ENCODE measurements at places on chromosomes 7 and 10.
A peak's percentile ranks its signal among the peaks of the same experiment; 100 is the strongest.

- no peak for DNase-seq
Measured at GRCh38 chr7:30347226-30348082, 63.1 kb downstream of the ZNRF2 start.

GRCh38 chr7:44111761-44112160 is 7.6 kb downstream of the AEBP1 start:
- DNase-seq, result no peak

- DNase-seq, result no peak
Measured at GRCh38 chr7:16172366-16172765, 249.0 kb downstream of the CRPPA start.

- DNase-seq, result peak; percentile 16
Measured at GRCh38 chr10:31134311-31134952, 102.8 kb upstream of the ZNF438 start.

GRCh38 chr10:127815147-127815546 is 77.6 kb downstream of the CLRN3 start:
- DNase-seq, result no peak

DNA sequence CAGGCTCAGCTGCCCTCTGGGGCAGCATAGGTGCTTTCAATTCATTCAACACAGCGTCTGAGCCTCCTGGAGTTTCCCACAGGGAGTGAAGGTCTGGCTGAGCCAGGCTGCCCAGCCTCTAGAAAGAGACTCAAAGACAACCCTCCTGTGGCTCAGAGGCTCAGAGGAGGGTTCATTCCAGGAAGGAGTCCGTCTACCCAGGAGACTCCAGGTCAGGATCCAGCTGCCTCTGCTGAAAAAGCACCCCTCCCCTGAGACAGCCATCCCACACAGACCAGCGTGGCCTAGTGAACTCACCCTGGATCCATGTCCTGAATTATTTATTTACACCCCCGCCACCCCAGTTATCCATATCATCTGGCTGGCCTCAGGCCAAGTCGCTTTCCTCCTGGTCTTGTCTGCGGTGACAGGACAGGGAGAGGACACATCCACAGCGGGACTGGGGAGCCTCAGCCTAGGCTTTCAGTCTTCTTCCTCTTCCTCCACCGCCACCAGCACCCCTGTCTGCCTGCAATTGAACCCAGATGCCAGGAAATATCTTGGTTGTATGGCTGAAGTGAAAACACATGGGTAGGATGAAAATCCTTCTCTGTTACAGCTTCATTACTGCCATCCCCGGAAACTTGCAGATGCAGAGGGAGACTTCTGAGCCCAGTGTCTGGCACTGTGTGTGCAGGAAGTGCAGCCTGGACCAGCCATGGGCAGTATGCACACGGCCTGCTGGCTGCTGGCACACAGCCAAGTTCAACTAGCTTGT is 44.0 kb upstream of the COL13A1 start:
- DNase-seq, result no peak

DNA sequence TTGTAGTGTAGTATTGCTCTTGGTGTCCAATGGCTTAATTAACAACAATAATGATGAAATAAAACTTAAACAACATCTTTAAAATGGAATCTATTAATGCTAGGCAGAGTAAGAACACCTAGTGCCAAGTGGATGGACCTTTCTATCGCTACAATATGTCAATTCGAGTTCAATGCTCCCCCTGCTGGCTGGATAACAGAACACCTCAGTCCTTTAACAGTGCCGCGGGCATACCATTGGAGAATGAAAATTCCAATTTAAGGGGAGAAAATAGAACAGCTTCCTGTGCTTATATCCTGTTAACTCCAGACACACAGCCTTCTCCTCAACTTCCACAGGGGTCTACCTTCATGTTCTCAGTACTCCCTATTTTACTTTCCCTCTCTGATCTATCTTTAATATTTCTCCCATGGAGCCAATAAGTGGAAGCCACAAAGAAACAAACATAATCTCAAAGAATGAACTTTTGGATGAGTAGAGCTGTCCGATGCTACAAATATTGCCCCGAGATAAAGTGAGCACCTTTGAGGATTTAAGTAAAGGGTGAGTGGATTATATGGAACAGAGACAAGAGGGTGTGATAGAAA is 41.4 kb downstream of the COL1A2 start:
- no peak for DNase-seq

- DNase-seq, result no peak
Measured at GRCh38 chr7:106099539-106099938, 12.6 kb downstream of the SYPL1 start.

DNA sequence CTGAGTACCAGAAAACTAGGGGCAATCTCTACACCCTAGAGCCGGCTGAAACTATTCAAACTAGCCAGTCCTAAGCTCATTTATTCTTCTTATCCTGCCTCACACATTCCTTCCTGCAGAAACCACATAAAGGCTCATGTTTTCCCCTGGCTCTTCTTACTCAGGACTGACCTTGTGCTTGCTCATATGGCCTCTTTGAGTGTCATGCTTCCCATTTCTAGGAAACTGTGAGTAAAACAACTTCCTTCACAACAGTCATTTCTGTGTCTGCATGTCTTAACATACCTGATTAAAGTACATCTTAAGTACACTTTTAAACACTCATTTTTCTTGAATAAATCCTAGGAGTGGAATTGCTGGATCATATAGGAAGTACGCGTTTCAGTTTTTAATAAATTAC is 52.3 kb upstream of the KIAA1217 start:
- DNase-seq, result no peak

DNA sequence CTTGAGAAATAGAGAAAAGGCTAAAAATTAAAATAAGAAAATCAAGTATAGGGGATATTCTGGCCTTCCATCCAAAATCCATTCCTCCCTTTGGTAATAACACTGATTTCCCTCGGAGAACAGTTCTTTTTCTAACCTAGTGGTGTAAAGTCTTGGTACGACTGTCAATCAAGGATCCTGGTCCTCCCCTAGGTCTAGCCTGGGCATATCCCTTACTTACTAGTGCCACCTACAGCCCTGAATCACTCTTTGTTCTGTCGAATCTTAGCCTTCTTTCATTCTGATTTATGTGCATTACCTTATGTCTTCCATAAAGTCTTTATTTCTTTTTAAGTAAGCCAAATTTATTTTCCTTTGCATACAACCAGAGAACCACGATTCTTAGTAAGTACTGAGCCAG is 298.7 kb upstream of the LRRTM3 start:
- no peak for DNase-seq

DNA sequence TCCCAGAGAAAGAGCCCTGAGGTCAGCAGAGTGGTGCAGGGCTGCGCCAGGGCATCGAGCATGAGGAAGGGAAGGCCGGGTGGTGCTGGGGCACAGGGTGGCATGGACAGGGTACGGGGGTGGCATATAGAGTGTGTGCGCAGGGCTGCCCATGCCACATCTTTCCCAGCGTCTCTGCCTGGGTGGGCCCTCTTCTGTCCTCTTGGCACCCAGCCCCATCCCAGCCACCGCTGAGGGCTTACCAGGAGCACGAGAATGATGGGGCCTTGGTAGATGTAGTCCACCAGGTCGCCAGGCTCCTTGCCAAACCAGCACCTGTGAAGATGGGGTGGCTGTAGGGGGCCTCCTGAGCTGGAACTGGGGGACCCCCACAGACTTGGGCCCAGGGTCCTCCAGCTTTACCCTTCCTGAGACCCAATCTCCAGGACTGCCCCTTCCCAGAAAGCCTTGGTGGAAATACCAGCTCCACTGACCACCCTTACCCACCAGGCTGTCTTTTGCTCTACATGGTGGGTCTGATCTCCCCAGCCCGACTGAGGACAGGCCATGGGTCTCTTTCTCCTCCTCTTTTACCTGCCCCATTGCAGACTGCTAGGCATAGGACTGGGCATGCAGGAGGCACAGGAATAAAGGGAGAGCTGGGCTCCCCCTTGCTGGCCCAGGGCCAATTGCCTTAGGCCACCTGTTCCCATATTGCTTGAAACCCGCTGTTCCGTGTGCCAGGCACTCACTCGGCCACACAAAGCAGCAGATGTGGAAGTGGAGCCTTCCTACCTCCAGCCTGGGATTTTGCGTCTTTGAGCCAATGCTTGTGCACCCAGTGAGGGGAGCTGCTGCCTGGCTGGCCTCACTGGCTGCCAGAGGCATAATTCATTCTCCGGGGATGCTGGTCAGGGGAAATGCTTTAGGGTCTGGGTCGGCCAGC is 21.7 kb downstream of the CRHR2 start:
- no peak for DNase-seq

- no peak for DNase-seq
Measured at GRCh38 chr10:1200866-1201807, 145.0 kb downstream of the WDR37 start.

- no peak for DNase-seq
Measured at GRCh38 chr10:73827346-73828089, 16.1 kb upstream of the NDST2 start.

- DNase-seq, result peak; percentile 88
Measured at GRCh38 chr10:126041804-126042231, 145.5 kb downstream of the FANK1 start.

DNA sequence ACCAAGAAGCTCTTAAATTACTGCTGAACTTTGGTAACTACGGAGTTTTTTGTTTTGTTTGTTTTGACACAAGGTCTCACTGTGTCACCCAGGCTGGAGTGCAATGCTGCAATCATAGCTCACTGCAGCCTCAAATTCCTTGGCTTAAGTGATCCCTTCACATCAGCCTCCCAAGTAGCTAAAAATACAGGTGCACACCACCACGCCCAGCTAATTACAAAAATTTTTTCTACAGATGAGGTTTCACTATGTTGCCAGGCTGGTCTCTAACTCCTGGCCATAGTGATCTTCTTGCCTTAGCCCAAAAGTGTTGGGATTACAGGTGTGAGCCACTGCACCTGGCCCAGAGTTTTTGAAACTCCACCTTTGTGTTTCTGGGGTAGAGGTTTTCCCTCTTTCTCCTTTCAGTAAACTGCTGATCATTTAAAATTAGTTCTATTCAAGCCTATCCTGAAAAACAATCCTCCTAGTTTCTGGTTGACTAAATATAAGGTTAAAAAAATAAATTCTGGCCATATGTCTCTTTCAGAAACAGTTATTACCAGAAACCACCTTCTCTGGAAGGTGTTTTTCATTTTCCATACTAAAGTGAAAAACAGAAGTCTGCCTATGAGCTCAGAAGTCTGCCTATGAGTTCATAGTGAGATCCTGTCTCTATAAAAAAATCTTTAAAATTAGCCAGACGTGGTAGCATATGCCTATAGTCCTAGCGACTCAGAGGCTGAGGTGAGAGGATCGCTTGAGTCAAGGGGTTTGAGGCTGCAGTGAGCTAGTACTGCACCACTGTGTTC is 63.9 kb downstream of the VOPP1 start:
- DNase-seq, result no peak

DNA sequence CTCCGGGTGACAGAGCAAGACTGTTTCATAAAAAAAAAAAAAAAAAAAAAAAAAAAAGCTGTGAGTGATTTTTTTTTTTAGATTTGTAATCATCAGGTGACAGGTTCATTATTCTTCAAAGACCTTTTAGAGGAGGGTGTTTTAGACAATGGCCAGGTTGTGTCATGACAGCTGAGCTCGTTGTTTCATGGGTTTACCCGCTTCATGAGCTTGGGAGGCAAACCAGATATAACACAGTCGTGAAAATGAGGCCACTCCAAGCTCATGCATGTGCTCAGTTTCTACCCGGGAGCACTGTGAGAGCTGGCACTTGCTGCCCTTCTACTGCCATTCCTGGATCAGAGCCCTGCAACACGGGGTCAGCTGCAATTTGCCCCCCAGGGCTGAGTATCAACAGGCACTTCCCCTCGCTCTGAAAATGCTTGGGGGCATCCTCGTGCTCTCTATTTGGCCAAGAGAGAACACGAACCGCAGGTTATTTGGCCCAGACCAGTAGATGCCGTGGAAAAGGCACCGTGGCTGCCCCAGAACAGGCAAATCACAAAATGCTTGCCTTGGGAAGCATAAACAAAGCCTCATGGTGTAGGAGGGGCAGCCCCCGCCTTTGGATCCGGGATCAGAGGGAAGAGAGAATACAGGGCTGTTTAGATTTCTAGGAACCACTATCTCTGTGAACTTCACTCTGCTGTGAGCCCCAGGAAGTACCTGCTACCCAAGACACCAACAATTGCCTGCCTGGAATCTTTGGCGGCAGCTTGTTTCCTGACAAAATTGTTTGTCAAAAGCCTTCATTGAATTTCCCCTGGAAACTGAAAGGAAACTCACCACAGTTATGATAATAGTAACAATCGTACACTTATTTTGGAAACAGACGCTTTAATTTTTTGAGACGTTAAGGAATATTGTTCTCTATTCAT is 371.0 kb downstream of the FRMD4A start:
- DNase-seq, result no peak

GRCh38 chr10:114138581-114138980 is 35.4 kb downstream of the CCDC186 start:
- no peak for DNase-seq

DNA sequence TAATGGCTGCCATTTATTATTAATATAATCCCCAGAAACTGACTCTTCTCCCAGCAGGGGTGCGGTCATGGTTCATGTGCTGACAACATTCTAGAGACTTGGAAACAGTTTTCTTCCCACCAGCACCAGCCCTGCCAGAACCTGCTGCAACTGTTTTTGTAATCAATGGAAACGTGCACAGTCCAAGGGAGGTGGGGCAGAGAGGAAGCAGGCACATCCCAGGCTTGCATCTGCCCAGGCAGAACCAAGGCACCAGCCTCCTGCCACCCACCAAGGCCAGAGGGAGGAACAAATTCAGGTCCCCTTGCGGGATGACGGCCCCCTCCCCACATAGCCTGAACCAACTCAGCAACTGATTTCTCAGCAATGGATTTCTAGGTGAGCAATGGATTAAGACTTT is 119.0 kb downstream of the OAT start:
- DNase-seq, result no peak

DNA sequence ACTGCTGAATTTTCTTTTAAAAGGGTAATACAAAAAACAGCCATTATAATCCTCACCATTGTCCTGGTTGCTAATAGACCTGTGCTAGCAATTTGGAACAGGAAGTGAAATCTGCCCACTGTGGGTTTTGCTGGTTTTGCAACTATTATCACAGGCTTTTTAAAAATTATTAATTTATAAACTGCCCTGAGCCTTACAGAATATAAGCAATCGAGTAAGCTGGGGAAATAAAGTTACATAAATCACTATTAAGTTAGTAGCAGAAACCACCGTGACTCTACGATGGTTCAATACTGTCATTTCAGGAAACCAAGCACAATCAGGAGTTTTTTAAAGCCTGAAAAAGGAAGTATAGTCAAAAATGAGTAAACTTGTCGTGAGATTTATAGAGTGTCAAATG is 62.3 kb downstream of the TMEM26 start:
- DNase-seq, result no peak

Data from natural killer cell (primary cell).